ENCODE measurements at places on chromosomes 2 and 18.
A peak's percentile ranks its signal among the peaks of the same experiment; 100 is the strongest.

GRCh38 chr2:241111440-241111805 lies 9.3 kb upstream of the MTERF4 start:
- H3K4me1 ChIP-seq = no peaks in the 10 kb centered on the region
- no peak for DNase-seq
- no peaks in the 10 kb centered on the region for H3K27me3 ChIP-seq

GRCh38 chr18:8322486-8322885 lies 286.8 kb upstream of the RAB12 start:
- H3K36me3 ChIP-seq = no peaks in the 10 kb centered on the region
- H3K27me3 ChIP-seq = no peaks in the 10 kb centered on the region
- H3K4me1 ChIP-seq = no peaks in the 10 kb centered on the region
- no peak for DNase-seq

- H3K27me3 ChIP-seq = no peaks in the 10 kb centered on the region
- H3K27ac ChIP-seq = no peak overlapping the region
- no peaks in the 10 kb centered on the region for H3K4me1 ChIP-seq
- DNase-seq = no peak
Observed at GRCh38 chr18:40066368-40066767, 1888.7 kb upstream of the PIK3C3 start.

GRCh38 chr2:60577682-60578283 lies 24.3 kb upstream of the BCL11A start:
- peaks cover 4% of the 10 kb centered on the region for H3K27me3 ChIP-seq
- H3K27ac ChIP-seq = no peak overlapping the region
- no peak overlapping the region for H3K4me3 ChIP-seq
- no peaks in the 10 kb centered on the region for H3K36me3 ChIP-seq

DNA sequence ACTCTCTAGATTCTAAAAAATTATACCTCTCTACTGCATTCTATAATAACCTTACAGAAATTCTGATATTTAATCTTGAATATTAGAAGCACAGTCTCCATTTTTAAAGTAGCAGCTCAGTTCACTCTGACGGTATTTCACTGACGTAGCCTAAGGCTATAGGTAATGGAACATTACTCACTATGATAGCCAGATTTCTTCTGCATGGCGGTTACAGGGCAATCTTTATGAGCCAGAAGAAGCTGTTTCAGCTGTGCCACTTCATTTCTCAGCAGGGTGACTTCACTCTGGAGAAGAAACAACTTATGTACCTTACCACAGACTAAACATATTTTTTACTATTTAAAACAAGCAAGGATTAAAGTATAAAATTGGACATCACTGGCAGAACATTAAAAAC lies 75.3 kb upstream of the CHN1 start:
- H3K27me3 ChIP-seq = no peaks in the 10 kb centered on the region
- no peak overlapping the region for H3K27ac ChIP-seq
- H3K4me1 ChIP-seq = no peaks in the 10 kb centered on the region
- H3K4me3 ChIP-seq = no peak overlapping the region
- no peak for DNase-seq

GRCh38 chr2:168758970-168759820 lies 43.2 kb upstream of the NOSTRIN start:
- H3K27me3 ChIP-seq = no peaks in the 10 kb centered on the region
- H3K27ac ChIP-seq = no peak overlapping the region
- H3K36me3 ChIP-seq = peaks cover 2% of the 10 kb centered on the region
- no peak for DNase-seq

GRCh38 chr2:71682341-71682740 lies 229.0 kb downstream of the DYSF start:
- DNase-seq = no peak
- H3K4me3 ChIP-seq = no peak overlapping the region
- H3K27me3 ChIP-seq = no peaks in the 10 kb centered on the region
- H3K36me3 ChIP-seq = no peaks in the 10 kb centered on the region
- no peaks in the 10 kb centered on the region for H3K4me1 ChIP-seq

DNA sequence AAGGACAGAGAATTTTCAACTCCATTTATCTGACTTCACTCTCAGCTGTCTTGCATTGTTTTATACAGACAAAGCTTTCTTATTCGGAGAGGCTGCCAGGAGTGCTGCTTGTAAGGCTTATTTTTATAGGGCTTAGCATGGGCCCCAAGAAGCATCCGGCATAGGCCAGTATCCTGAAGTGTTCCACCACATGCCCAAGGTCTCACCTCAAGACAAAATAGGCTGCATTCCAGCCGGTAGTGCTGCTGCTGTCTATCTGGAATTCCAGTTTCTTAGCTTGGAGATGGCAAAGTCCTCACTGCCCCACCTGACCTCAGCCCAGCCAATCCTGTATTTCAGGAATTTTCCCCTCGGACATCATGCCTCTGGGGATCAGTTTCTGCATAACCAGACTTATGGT lies 47.6 kb upstream of the MCFD2 start:
- no peak overlapping the region for H3K4me3 ChIP-seq
- peaks cover 4% of the 10 kb centered on the region for H3K36me3 ChIP-seq
- no peak overlapping the region for H3K27ac ChIP-seq

DNA sequence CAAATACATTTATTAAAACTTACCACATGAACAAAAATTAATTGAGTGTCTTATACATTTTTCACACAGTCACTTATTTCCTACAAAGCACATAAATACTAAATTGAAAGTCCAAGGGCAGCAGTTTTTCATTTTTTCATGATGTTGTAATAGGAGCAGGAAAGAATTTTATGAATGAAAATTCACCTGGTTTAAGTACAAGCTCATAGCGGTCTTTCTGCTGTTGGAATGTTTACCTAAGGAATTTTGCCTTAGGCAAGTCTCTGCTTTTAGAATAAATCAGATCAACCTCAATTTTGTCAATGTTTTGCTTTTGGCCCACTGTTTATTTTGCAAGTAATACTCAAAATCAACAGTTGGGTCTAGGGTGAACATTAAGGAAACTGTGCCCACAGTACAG lies 40.0 kb downstream of the ETAA1 start:
- DNase-seq = no peak
- peaks cover 8% of the 10 kb centered on the region for H3K4me1 ChIP-seq
- H3K27ac ChIP-seq = no peak overlapping the region
- H3K4me3 ChIP-seq = no peak overlapping the region
- H3K27me3 ChIP-seq = no peaks in the 10 kb centered on the region

DNA sequence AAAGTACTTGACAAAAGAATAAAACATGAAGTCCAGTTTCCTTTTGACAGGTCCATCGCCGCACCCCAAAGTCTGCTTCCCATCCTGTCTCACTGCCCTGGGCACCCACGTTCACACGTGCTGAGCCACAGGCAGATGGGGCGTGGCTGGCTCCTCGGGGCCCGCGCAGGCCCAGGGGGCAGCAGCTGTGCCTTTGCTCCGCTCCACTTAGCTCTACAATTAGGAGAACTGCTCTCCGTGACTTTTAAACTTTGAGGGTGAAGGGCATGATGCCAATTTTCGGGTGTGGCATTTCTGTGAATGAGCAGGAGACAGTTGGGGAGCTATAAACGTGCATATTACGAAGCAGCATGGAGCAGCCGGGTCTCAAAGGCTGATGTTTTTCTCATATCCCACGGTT lies 152.4 kb downstream of the TDRD15 start:
- peaks cover 2% of the 10 kb centered on the region for H3K4me1 ChIP-seq
- H3K36me3 ChIP-seq = no peaks in the 10 kb centered on the region
- no peak overlapping the region for H3K27ac ChIP-seq
- no peak for DNase-seq

DNA sequence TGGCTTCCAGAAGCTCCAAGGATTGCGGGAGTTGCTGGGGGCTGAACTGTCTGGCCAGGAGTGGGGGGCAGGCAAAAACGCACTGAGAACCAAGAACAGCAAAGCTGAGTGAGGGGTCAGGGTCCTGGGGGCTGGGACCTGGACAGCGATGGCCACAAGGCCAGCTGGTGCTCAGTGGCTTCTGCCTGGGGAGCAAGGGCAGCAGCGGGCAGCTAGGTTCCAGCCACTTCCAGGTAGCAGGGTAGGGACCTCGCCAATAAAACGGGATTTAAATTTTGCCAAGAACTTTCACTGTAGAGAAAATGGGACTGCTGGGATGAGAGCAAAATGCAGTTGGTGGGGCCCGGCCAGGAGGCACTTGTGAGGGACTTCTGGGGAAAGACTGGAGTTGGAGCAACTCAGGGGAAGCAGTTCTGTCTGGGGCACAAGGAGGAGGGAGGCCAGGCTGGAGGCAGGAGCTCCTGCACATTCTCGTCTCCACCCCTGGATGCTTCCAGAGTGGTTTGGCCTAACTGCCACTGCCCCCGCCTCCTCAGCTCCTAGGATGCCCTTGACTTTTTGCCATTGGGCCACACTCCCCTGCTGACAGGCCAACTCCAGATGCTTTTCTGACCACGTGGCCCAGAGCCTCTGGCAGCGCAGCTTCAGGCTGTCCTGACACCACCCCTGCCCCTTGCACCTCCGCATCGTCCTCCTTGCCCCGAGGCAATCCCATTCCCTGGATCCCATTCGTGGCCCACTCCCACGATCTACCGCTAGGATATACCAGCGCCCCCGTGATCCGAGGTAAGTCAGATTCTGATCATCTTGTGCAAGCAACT lies 5.5 kb upstream of the CCDC74A start:
- no peak overlapping the region for H3K27ac ChIP-seq
- H3K36me3 ChIP-seq = peaks cover 5% of the 10 kb centered on the region
- H3K4me3 ChIP-seq = no peak overlapping the region
- DNase-seq = no peak
- H3K27me3 ChIP-seq = no peaks in the 10 kb centered on the region
- no peaks in the 10 kb centered on the region for H3K4me1 ChIP-seq

GRCh38 chr2:44618251-44619023 lies 256.7 kb downstream of the CAMKMT start:
- DNase-seq = no peak
- H3K4me1 ChIP-seq = no peaks in the 10 kb centered on the region
- no peak overlapping the region for H3K4me3 ChIP-seq
- no peak overlapping the region for H3K27ac ChIP-seq

GRCh38 chr2:102103992-102104871 lies 38.3 kb upstream of the IL1R1 start:
- H3K27ac ChIP-seq = peak overlapping the region; percentile 4
- no peaks in the 10 kb centered on the region for H3K27me3 ChIP-seq

DNA sequence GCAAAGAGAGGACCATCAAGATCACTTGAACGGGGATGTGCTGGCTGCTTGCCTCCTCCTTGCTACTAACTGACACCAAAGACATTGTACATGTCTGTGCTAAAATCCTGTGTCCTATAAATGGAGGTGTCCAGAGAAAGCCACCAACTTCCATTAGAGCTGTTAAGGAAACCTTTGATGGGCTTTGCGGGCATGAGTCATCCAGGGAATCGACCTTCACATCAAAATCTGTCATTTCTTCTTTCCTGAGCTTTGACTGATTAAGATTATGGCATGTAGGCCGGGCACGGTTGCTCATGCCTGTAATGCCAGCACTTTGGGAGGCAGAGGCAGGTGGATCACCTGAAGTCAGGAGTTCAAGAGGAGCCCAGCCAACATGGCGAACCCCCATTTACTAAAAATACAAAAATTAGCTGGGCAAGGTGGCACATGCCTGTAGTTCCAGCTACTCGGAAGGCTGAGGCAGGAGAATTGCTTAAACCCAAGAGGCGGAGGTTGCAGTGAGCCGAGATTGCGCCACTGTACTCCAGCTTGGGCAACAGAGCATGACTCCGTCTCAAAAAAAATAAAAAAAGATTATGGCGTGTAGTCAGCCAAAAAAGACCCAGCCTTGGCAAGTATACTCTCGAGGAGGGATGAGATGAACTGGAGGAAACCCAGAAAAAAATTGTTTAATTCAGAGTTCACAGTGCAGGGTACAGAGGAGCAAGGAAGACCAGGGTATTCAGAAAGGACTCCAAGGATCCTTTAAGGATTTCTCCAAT lies 115.8 kb downstream of the CABLES1 start:
- no peaks in the 10 kb centered on the region for H3K36me3 ChIP-seq
- H3K4me3 ChIP-seq = no peak overlapping the region
- no peaks in the 10 kb centered on the region for H3K27me3 ChIP-seq
- no peak for DNase-seq
- no peak overlapping the region for H3K27ac ChIP-seq
- H3K4me1 ChIP-seq = peaks cover 6% of the 10 kb centered on the region

GRCh38 chr18:68103561-68103960 lies 587.0 kb upstream of the DSEL start:
- H3K36me3 ChIP-seq = no peaks in the 10 kb centered on the region
- no peaks in the 10 kb centered on the region for H3K27me3 ChIP-seq
- no peak overlapping the region for H3K27ac ChIP-seq
- H3K4me1 ChIP-seq = no peaks in the 10 kb centered on the region
- H3K4me3 ChIP-seq = no peak overlapping the region
- DNase-seq = no peak

DNA sequence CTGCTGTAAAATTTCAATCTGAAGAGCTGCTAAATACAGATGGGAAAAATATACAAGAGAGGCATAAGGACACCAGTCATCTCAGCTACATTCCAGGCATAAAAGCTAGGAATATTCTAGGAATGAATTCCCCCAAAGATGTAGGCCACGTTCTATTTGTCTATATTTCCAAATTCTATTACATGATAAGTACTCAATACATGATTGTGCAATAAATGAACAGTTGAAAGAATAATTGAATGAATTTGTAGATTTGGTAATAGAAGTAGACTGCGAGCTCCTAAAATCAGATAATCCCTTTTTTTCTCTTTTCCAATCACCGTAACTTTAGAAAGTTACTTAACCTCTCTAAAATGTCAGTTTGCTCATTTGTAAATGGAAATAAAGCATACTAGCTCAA lies 48.5 kb upstream of the KCNH7 start:
- H3K27ac ChIP-seq = no peak overlapping the region
- no peak for DNase-seq
- H3K36me3 ChIP-seq = no peaks in the 10 kb centered on the region

DNA sequence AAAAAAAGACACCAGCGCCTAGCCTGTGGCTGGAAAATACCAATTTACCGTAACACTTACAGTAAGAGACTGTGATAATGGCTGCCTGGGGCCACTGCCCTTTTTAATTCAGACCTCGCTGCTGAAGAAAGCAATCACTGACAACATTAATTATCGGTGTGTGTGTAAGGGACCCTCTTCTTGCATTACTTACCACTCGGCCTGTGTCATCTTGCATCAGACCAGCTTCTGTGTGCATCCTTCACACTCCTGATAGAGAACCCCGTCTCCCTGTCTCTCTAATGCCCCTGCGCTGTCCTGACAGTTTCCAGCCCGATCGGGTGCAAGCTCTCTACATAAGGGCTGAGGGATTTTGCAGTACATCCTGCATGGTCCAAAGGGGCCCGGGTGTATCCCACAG lies 124.4 kb downstream of the ZNF516 start:
- no peak overlapping the region for H3K27ac ChIP-seq
- H3K36me3 ChIP-seq = peaks cover 9% of the 10 kb centered on the region
- no peak for DNase-seq
- H3K4me3 ChIP-seq = no peak overlapping the region

- H3K36me3 ChIP-seq = no peaks in the 10 kb centered on the region
- H3K27ac ChIP-seq = no peak overlapping the region
- H3K4me3 ChIP-seq = peak overlapping the region; percentile 17
- no peak for DNase-seq
- H3K27me3 ChIP-seq = no peaks in the 10 kb centered on the region
- H3K4me1 ChIP-seq = peaks cover 5% of the 10 kb centered on the region
Observed at GRCh38 chr2:150601280-150602038, 114.0 kb upstream of the RND3 start.

GRCh38 chr2:7973801-7974480 lies 707.9 kb upstream of the ID2 start:
- no peaks in the 10 kb centered on the region for H3K4me1 ChIP-seq
- DNase-seq = no peak
- no peaks in the 10 kb centered on the region for H3K36me3 ChIP-seq
- H3K27ac ChIP-seq = no peak overlapping the region
- no peaks in the 10 kb centered on the region for H3K27me3 ChIP-seq

GRCh38 chr2:149112068-149112467 lies 73.6 kb downstream of the LYPD6B start:
- no peak overlapping the region for H3K4me3 ChIP-seq
- H3K27me3 ChIP-seq = no peaks in the 10 kb centered on the region
- no peak for DNase-seq
- no peaks in the 10 kb centered on the region for H3K36me3 ChIP-seq
- no peaks in the 10 kb centered on the region for H3K4me1 ChIP-seq

GRCh38 chr2:179951680-179952079 lies 55.4 kb downstream of the CWC22 start:
- no peaks in the 10 kb centered on the region for H3K27me3 ChIP-seq
- H3K36me3 ChIP-seq = peaks cover 8% of the 10 kb centered on the region
- no peak overlapping the region for H3K4me3 ChIP-seq

Measured in keratinocyte (primary cell).